ENCODE measurements at places on chromosomes 3 and 15. TPM values are rescaled to one million over a fixed set of nuclear protein-coding genes. Genes with fewer than 3 reads are reported as not detected.

DNA sequence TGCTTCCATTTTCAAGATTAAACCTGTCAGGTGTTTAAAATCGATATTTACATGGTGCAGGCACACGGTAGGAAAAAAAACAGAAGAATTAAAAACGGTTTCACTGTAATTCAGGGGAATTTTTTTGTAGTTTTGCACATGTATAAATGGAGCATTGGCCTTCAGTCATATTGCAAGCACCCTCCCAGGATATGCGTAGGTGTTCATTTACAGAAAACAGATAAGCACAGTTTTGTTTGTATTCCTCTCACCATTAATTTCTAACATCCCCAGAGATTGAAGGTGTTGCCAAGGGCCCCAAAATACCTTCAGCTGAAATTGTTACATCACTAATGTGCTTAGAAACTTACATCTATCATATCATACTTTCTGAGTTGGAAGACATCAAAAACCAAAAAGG lies 427.1 kb upstream of the NR2F2 start:
- DNase-seq = no peak

- no peak for DNase-seq
These were observed 1209.9 kb downstream of the NSUN3 start for GRCh38 chr3:95272781-95273180.

- no peak for DNase-seq
These were observed 70.7 kb downstream of the TOP2B start for GRCh38 chr3:25594007-25594502.

DNA sequence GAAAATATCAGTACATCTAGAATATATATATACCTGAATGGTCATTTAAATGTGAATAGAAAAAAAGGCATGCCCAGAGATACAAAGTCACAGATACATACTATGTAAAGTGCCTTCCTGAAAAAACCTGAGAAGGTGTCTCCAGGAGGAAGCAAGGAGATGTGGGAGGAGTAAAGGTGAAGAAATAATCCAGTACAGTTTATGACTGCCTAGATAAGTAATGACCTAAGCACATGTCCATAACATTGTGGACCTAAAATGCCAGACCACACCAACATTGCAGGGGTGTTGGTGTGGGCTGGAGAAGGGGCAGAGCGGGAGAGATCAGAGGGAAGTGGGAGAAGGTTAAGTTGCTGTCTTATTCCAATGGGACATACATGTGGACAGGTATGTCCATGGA lies 226.9 kb downstream of the ZNF621 start:
- no peak for DNase-seq

DNA sequence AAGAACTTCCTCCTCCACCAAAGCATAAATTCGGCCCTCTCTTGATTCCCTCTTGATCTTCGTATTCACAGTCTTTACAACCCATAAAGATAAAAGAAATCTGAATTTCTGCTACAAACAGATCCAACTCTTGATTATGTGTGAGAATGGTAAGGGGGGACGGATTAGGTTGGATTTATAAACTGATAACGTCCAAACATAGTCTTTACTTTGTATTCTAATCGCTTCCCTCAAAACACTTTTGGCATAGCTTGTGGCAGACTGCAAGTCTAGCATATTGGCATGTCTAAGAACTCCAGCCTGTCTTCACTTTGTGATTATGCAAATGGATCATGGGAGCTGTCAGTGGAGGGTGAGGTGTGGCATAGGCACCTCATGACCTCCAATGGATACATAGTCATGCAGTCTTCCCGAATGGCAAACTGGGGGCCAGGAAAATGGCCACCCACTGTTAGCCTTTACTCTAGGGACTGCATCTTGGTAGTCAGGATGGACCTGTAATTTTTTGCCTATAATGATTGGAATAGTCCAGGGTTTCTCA lies 24.3 kb upstream of the GPR171 start:
- no peak for DNase-seq

DNA sequence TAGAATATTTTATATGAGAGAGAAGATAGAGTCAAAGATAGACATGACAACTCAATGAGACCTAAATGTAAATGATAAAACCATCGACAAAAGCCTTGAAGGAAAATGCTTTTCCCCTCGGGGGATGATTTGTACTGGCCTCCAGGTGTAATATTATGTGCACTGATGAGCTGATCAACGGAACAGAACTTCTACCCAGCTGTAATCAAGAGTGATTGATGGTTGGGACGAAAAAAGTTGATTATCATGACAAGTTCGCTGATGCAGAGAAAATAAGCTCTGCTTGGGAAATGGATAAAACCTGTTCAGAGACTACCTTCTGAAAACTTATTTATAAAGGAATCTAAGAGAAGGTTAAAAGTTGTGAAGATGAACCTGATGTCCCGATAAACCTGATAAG lies 210.7 kb downstream of the ZNF385D start:
- no peak for DNase-seq

DNA sequence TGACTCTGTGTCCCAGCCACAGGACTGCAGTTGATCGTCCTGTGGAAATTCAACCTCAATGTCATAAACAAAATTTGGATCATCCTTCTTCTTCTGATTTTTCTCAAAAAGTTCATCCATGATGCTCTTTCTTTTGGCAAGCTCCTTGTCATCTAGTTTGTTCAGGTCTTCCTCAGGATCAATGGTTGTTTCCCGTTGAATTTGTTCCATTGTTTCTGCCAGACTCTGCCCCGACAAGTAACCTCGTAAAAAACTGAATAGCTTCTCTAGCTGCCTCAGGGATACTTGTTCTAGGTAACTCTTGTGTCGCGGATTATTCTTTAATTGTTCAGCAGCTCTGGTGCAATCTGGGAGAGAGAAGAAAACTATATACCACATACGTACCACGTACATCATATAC lies 4.5 kb downstream of the CEP19 start:
- DNase-seq = no peak

GRCh38 chr15:50744601-50745000 lies 20.9 kb downstream of the SPPL2A start:
- DNase-seq = no peak

DNA sequence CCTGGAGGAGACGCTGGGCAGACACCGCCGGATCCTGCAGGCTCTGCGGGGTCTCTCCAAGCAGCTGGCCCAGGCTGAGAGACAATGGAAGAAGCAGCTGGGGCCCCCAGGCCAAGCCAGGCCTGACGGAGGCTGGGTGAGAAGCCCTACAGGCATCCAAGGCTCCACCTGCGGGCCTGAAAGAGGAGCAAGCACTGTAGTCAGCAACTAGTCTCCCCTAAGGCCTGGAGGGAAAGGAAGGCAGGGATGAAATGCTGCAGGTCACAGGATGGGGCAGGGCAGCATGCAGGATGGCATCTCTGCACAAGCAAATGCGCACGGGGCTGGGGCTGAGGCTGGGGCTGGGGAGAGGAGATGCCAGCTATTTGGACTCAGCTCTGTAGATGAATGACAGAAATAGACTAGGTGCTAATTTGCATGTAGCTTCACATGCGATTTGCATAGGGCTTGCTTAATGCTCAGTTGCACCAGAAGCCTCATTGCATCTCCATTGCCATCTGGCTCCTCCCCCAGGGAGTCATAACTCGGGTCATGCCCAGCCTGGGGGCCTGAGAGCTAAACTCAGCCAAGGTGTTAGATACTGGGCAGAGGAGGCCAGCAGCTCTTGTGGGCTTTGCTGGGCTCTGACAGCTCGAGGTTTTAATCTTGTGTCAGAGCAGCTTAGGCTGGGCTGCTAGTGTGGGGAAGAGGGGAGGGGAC lies 5.2 kb upstream of the CPLX3 start:
- DNase-seq = no peak

TIGIT gene
- polyA plus RNA-seq = 0.26 TPM

Data from left lung (tissue), 14 donors.